ENCODE measurements at places on chromosomes 6 and 20.

DNA sequence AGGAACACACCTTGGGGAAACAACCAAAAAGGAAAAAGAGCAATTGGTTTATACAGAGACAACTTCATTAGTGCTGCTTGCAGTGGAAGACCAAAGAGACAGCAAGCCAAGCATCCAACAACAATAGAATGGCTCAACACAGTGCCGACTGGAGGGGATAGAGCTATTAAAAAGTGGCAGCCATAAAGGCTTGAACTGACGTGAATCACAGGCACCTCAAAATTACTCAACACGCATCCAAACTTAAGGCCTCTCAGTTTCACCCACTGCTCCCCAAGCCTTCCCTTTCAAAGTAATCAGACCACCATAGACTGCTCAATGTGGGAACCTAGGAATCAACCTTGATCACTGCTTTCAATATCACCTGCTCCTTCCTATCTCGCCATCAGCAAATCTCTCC is 9.7 kb downstream of the TNFRSF21 start:
- DNase-seq: no peak

- no peak for DNase-seq
Observed at GRCh38 chr6:165660857-165661663, 2.0 kb downstream of the PDE10A start.

- no peak for DNase-seq
Observed at GRCh38 chr6:80170433-80170832, 64.0 kb downstream of the BCKDHB start.

DNA sequence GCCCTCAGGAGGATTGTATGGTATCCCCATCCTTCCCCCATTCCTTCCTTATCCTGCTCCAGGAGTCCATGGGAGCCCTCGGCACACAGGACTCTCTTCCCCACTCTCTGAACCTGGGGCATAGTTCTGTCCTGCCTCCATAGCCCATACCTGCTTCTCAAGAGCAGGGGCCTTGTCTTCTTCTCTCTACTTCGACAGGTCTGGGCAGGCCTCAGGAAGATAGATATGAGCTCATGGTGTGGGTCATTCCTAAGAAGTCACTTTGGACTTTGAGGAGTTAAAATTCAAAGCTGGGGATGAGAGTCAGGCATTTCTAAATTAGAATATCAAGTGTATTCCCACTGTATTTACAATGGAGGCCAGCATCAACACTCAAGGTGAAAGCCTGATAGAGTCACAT is 8.4 kb upstream of the ADA start:
- no peak for DNase-seq

DNA sequence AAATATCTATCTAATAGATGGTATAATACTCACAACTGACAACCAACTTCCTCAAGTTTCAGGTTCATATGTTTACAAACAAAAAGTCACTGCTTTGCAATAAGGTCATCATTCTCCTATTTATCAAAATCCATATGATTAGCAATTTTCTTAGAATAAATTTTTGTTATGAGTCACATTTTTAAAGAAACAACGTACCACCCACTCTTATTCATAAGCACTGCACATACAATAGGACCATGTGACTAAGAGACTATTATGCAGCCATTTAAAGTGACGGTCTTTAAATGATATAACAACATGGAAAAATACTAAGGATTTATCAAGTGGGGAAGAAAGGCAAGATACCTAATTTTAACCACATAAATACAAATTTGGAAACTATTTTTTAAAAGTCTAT is 40.0 kb downstream of the REPS1 start:
- no peak for DNase-seq

DNA sequence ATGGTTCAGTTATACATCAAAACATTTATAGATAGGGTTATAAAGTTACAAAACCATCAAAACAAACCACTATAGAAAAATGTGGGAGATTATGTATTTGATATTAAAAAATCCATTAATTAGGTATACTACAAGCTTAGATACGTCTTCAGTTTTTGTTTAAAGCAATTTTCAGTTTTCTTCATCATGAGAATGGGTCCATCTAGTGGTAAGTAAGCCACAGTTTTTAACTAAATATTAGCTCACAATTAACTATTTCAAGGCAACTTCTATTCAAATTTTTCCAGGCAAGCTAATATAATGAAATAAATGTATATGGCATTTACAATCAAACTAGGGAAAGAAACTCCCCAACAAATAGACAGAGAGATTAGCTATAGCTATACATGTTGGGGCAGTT is 44.4 kb downstream of the RNGTT start:
- DNase-seq: no peak

GRCh38 chr6:75393806-75394205 is 99.8 kb downstream of the FILIP1 start:
- DNase-seq: no peak

DNA sequence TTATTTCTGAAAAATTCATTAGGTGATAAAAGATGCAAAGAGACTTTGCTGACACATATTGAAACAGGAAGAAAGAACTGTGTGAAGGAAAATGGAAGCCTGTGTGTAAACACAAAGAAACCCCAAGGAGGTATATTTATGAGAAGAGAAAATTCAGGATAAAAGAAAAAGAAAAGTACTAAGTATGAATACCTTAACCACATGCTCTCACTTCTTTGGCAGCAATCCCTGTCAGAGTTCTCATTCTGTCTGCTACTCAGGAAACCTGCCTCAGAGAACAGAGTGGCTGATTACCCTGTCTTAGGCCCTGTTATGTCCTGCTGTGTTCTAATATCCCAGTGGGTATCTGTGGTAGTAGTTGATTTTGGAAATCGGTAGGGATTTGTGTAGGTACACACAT is 457.9 kb downstream of the TBC1D32 start:
- no peak for DNase-seq

- no peak for DNase-seq
Observed at GRCh38 chr20:53187392-53188068, 215.4 kb downstream of the TSHZ2 start.

GRCh38 chr6:135006386-135006914 is 48.2 kb downstream of the HBS1L start:
- no peak for DNase-seq

GRCh38 chr6:16377470-16377869 is 139.1 kb downstream of the GMPR start:
- no peak for DNase-seq

GRCh38 chr20:9677100-9677623 is 161.7 kb downstream of the PAK5 start:
- DNase-seq: no peak

DNA sequence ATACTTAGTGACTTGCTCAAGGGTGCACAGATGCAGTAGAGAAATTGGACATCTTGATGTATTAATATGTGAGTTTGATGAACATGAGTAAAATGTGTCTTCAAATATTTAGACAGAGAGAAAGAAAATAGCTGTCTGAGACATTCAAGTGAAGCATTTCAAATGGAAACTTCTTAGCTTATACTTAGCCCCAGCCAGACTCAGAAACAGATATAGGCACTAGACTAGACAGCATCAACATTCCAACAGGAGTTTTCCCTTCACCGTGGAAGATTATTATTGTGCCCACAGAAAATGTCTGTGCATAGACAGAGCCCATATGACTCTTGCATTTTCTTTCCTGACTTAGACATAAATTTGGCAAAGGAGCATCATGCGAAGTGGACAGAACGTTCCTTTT is 443.0 kb downstream of the PLCB1 start:
- no peak for DNase-seq

DNA sequence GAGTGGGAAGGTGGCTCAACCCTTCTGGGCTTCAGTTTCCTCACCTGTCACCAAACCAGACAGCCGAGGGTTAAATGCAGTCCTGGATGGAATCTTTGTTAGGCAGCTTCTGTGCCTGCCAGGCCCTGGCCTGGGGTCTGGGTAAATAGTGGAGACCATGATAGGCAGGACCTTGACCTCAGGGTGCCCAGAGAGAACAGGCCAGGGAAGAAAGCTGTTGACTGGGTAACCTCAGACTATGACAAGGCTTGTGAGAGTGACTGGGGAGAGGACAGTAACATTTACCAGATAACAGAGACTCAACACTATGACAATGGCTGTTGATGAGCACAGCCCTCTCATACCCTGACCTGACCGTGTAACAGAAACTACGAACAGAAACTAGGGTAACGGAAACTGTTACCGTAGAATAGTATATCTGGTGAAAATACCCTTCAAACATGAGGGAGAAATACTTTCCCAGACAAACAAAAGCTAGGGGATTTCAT is 218.3 kb downstream of the PREX1 start:
- no peak for DNase-seq

GRCh38 chr6:125307150-125307838 is 5.5 kb upstream of the HDDC2 start:
- no peak for DNase-seq

DNA sequence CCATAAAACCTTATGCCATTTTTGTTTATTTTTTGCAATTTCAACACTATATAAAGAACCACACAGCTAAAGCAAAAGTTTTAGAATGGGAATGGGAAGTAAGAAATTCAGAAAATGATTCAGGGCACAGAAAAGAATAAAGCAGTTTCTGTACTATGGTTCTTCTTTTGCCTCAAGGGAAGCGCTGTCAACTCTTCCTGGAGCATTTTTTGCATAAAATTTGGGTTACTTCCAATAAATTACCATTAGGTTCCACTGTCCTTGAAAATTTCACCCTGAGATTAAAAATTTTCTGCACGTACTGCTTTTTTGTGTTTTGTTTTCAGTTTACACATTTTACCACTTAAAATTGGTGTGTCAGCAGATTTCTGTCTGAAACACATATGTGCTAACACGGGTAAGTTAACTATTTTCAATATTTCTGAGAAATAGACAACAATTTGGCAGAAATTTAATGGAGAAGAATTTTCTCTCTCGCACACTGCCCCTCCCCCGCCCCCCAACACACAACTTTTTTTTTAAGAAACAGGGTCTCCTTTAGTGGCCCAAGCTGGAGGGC is 79.6 kb downstream of the ADAT2 start:
- DNase-seq: no peak

DNA sequence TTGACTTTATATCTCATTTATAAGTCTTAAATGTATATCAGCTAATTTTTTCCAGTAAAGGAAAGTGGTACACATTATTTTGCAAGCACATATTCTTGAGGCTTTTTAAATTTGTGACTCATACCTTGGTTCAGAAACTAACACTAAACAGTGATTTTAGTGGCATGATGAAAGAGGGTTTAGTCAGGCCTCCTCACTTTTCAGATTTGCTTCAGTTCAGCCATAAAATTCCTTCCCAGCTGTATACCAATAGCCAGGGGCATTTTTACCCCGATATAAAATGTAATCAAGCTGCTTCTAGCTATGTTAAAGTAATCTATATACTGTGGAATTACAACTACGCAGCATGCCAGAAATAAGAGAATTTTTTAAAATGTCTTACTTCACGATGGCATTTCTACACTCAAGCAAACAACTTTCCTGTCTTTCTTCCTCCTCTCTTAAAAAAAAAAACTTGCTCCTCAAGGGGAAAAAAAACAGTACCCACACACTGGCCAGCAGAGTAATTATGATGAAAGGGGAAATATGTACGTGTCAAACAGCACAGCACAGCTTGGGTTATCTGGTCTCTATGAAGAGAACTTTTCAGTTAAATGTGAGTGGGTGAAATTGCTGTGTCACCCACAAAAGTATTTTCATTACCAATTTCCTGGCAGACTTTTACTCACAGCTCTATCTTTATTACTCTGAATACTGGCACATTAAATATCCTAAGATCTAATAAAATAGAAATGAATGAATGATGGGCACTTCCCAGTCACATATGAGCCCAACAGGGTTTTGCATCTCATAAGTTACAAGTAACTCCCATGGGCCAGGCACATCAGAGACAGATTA is 244.8 kb upstream of the TENT5A start:
- no peak for DNase-seq

- DNase-seq: no peak
Observed at GRCh38 chr6:163721435-163721834, 306.9 kb downstream of the QKI start.

DNA sequence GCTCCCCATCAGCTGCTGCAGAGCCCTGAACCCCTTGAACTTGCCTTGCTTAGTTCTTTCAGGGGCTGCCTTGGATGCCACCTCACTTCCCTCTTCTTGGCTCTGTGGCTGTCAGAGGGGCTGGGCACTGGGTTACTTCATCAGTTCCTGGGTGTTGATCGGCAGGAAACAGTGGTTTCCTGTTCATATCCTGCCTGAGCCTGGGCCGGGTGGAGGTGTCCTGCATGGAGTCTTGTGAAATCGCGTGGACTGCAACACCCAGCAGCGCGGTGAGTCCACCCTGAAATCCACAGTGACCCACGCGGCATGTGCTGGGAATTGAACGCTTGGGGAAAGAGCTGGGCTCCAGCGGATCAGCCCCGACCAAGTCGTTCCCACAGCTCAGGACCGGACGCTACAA is 97.5 kb downstream of the CDH26 start:
- DNase-seq: no peak

DNA sequence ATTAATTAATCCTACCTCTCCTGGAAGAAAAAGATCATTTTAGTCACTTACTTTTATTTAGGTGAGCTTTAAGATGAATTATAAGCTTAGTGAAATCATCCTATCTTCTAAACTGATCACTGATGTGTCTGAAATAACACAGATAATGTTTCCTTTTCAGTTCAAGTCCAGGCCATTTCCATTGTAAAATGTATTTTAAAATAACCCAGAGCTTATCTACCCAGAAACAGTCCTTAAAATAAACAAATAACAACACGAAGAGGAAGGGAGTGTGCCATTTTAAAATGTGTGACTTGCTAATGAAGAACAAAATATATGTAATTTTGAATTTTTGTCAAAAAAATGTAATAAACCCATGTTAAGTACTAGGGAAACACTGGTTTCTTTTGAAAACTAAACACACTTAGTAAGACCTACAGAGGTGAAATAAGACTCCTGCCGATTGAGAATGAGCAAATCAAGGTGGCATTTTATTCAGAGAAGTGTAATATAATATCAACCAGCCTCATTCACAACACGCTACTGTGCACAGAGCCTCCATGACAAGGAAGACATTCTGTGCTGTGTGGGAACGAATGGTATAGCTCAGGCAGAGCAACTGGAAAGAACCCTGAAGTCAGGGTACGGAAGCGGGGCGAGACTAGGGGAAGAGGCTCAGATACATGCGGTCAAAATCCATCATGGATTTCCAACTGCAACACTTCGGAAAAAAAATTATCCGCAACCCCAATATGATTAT is 7.7 kb downstream of the LRP11 start:
- no peak for DNase-seq

- no peak for DNase-seq
Observed at GRCh38 chr20:725491-725890, 42.8 kb downstream of the SLC52A3 start.

DNA sequence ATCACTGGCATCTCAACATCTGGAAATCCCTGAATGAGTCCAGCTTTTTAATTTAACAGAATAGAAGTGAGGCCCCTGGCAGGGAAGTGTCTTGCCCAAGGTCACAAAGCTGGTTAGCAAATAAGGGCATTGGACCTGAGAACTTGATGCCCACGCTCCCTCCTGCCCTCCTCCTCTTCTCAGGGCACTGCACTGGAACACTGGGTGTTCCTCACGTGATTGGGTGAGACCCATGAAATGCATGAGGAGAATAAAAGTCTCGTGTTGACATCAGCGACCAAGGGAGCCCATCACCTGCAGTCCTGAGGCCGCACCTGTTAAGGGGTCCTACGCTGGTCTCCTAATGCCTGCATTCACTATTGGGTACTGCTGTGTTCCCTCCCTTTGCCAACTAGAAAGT is 7.4 kb downstream of the FAM50B start:
- DNase-seq: no peak

Data from cortex of kidney (tissue), 1 donor.